Cortex of kidney (tissue), 1 donor: ENCODE measurements at places on chromosomes 5 and 9.

DNA sequence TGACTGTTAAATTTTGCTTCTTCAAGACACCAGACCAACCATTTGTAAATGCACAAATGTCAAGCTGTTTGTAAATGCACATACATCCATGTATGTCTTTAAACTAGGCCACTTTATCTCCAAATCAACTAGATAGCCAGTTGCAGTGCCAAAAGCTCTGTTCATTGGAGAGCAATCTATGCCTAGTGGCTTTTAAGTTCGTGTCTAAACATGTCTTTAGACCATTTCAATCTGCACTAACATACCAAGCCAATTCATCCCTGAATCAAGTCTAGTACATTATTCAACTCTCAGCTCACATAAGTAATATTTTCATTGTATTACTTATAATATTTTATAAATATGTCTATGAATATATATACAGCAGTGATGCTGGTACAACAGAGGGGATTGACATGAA lies 985.9 kb downstream of the CDH18 start:
- DNase-seq: no peak

- no peak for DNase-seq
Measured at GRCh38 chr9:89802781-89803355, 198.1 kb downstream of the GADD45G start.

DNA sequence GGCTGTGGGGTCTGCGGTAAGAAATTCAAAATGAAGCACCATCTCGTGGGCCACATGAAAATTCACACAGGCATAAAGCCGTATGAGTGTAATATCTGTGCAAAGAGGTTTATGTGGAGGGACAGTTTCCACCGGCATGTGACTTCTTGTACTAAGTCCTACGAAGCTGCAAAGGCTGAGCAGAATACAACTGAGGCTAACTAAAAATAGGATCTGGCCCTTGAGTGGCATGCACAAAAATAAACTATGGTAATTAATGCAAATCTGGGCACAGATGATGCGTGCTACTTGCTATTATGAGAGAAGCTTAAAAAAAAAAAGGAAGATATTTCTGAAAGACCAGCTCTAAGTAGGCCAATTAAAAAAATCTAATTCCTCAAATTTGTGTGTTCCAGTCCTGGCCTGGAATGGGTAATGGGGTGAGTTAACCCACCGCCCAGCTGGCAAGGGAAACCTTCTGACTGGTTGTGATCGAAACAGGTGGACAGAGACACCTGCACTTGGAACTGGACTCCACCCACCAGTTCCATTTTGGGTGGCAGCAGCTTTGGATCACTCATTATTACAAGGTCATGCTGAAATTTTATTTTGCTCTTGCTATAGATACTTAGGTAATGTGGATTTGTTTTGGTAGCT lies 26.6 kb upstream of the ZBTB34 start:
- no peak for DNase-seq

- no peak for DNase-seq
Measured at GRCh38 chr5:112732131-112732530, 5.6 kb upstream of the APC start.

GRCh38 chr9:70262948-70263347 lies 4.2 kb downstream of the SMC5 start:
- no peak for DNase-seq

DNA sequence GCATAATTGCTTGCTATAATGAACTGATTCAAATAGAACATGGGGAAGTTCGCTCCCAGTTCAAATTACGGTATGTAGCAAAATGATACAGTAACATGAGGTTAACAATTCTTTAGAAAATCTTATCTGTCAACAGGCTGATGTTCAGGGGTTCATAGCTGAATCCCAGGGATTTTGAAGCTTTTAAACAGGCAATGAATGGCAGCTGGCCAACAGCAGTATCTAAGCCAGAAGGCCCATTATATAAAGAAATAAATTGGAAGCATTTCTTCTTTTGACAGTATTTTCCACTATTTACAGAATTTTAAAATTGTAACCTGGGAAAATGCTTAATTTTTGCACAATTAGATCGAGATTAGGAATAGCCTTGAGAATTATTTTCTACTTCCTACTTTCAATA lies 126.8 kb downstream of the PDE8B start:
- DNase-seq: no peak

- DNase-seq: no peak
Measured at GRCh38 chr9:119003201-119003611, 366.0 kb downstream of the BRINP1 start.

GRCh38 chr9:132784286-132784830 lies 93.7 kb downstream of the AK8 start:
- DNase-seq: no peak

DNA sequence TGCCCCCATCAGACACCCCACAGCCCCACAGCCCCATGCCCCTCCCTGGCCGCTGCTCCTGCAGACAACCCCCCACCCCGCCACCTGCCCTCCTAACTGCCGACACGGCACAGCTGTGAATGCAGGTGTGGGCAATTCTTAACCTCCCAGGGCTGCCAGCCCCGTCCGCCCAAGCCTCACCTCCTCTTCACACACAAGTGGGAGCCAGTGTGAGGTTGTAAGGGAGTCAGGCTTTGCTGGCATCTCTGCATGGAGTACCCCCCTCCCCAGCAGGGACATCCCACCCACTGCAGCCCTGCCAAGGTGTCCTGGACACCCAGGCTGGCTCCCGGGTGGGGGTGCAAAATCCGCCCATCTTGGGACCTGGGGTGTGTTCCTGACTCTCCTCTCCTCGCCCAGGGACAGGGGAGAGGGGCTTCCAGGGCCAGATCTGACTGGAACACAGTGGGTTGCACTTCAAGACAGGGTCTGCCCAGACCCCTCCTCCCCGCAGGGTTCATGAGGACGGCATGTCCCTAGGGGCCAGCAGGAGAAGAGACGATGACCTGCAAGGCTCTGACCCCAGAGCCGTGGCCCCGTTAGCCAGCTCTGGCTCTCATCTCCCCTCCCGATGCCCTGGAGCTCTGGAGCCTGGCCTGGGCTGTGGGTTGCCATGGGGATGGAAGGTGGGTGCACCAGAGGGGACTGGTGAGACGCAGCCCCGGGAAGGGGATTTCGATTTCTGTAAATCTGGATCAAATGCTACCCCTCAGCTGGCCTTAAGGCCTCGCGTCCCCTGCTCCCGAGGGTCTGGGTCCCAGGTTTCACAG lies 34.4 kb downstream of the SARDH start:
- DNase-seq: no peak

GRCh38 chr9:34282096-34282495 lies 47.0 kb downstream of the KIF24 start:
- no peak for DNase-seq

DNA sequence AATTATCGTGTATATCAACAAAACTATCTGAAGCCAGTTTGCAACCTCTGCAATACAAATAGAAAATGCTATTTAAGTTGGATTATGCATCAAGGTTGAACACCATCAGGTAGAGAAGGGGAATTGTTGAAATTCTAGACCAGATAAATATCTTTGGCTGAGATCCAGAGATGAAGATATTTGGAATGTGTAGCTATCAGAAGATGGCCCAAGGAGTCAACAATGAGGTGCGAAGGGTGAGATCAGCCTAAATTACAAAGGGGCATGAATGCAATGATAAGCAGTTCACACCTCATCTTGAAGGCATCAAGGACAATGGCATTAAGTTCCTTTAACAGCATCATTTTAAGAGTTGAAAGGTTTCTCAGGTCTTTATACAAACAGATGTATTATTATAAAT lies 572.1 kb upstream of the DMAC1 start:
- DNase-seq: no peak

DNA sequence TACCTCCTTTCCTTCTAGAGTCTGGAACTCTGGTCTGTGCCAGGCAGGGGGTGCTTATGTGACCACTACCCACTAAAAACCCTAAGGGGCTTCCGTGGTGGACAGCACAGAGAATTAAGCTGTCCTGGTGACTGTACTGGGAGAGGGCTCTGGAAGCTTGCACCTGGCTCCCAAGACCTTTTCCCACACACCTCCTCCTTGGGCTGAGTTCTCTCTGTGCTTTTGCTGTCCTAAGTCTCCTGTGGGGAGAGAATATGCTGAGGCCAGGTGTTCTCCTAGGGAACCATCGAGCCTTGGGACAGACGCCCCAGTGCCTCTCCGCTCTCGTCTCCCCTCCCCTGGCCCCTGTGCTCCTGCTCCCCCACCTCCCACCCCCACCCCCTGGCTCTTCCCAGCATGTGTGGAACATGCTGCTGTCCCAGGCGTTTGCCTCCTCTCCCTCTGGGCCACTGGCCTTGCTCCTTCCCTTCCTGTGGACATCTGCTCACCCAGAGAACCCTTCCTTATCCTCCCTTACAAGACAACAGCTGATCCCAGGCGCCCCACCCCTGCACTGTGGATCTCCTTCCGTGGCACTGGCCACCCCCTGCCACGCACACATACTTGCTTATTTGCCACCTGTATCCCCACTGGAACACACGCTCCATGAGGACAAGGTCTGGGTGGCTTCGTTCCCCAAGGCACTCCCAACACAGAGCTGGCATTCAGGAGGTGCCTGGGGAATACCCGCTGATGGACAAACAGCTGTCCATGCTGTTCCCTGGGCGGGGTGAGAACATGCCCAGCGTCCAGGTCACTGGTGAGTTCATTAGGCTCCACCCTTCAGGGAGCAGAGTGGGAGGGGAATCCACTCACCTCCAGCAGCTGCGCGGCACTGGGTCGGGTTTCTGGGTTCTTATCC lies 83.0 kb downstream of the STK10 start:
- no peak for DNase-seq

DNA sequence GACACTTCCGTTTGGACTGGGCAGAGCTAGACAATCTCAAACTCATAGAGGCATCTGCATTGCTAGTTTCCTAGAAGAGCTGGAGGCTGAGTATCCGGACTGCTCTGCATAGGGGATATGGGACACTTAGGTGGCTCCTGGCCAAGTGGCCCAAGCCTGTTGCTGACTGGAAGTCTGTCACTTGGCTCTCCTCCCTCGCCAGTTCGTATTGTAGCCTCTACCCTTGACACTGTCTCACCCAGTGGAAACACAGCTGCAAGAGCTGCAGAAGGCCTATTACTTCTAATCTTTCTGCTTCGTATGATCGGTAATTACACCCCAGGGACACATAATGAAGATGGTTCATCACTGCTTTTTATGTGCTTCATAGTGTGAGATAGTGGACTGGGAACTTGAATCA lies 34.7 kb downstream of the ITGA1 start:
- no peak for DNase-seq

GRCh38 chr9:33460854-33461253 lies 12.9 kb downstream of the NOL6 start:
- no peak for DNase-seq

DNA sequence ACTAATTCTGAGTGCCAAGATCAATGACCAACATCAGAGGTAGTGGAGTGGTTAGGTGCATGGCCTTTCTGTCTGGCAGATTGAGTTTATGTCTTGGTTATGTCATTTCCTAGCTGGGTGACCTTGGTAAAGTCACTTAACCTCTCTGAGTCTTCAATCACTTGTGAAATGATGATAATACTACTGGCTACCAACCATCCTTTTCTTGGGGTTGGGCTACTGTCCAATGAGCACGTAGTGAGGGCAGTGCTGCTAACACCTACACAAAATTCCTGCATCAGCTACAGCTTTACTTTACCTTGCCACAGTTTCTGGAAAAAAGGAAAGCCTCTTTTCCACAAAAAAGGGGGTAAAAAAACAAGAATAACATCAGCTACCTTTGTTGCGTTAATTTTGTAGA lies 12.4 kb downstream of the IL12B start:
- no peak for DNase-seq

DNA sequence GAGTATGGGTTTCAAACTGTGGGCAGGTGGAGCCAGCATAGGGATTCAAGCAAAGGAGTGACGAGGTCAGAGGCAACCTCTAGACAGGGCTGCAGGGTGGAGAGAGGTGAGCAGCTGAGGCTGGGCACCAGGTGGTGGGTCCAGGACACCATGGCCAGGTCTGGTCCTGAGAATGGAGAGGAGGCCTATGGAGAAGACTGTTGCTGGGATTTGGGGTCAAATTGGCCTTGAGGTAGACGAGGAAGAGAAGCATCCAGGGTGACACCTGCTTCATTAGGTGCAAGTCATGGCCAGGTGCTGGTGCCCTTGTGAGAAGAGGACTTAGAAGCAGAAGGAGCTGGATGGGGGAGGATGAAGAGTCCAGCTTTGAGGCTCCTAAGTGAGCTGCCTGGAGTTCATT lies 99.6 kb downstream of the NSG2 start:
- no peak for DNase-seq

GRCh38 chr9:13661014-13661413 lies 381.5 kb upstream of the MPDZ start:
- no peak for DNase-seq

- DNase-seq: no peak
Measured at GRCh38 chr5:154002093-154002492, 36.6 kb downstream of the FAM114A2 start.

GRCh38 chr9:107388890-107389289 lies 100.7 kb downstream of the KLF4 start:
- no peak for DNase-seq

DNA sequence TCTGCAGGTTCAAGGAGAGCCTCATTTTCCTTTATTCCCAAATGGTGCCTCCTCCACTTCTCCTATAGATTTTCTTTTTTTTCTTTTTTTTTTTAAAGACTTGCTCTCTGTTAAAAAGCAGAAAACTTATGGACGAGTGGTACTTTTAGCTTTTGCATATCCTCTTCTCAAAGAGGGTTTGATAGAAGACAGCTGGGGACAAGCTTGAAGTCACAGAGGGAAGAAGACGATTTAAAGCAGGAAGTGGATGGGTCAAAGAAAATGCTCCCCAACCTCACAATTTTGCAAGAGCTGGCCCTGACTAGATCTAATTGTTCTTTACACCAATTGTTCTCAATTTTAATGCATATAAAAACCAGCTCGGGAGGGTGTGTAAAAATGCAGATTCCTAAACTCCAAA lies 48.9 kb downstream of the APBA1 start:
- DNase-seq: no peak

GRCh38 chr5:11105696-11106095 lies 344.7 kb upstream of the DAP start:
- no peak for DNase-seq

DNA sequence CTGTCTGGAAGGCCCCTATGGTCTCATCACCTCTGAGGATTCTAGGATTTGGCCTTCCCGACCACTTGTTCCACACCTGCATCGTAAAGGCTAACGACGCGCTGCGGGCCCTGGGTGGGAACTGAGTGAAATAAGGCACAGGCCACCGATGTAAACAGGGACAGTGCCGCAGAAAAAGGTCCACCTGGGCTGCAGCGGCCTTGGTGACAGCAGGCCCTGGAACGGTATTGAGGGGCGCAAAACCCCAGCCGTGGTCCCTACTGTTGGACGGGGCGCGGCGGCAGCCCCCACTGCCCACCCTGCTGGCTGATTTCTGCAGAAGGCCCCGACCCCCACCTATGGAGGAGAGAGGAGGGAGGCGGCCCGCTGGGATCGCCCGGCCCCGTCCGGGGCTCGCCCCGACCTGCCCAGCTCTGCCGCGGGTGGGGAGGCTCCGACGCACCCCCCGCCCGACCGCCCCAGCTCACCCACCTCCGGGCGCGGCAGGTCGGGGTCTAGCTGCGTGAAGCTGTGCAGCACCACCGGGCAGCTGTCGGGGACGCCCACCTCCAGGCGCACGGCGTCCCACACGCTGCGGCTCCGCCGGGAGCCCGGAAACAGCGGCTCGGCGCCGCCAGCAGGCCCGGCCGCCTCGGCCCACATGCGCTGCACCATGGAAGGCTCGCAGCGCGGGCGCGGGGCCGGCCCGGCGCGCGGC lies 391 bp downstream of the RALGDS start:
- DNase-seq: no peak
